ENCODE measurements at places on chromosomes 5 and 9.

- no peak for DNase-seq
Observed at GRCh38 chr5:31962351-31962751, 211.8 kb downstream of the GOLPH3 start.

GRCh38 chr5:6201631-6202030 is 176.7 kb downstream of the MED10 start:
- no peak for DNase-seq

- DNase-seq, result no peak
Observed at GRCh38 chr5:137613554-137614265, 114.6 kb upstream of the SPOCK1 start.

- no peak for DNase-seq
Observed at GRCh38 chr5:130055572-130055971, 151.3 kb downstream of the CHSY3 start.

GRCh38 chr5:40436535-40437237 is 243.0 kb upstream of the PTGER4 start:
- no peak for DNase-seq

GRCh38 chr5:1371218-1371971 is 26.5 kb upstream of the CLPTM1L start:
- DNase-seq, result no peak

DNA sequence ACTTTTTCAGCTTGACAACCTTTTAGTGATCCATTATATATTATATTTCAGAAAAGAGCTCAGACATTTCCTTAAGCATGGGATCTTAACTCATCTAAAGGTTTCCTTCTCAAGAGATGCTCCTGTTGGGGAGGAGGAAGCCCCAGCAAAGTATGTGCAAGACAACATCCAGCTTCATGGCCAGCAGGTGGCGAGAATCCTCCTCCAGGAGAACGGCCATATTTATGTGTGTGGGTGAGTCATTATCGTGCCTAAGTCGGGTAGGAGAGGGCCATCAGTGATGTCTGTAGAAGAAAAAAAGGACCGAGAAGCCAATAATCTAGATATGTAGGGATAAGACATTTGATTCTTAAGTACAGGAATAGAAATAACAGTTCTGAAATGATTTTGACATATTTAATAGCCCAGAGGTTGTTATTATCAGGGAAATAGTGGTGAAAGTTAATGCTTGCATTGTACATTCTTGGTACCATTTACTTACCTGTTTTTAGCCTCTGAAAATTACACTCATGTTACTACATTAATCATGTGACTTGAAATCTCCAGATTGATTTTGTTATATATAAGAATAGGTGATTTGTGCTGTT is 28.2 kb downstream of the MTRR start:
- peak; percentile 29 for DNase-seq

DNA sequence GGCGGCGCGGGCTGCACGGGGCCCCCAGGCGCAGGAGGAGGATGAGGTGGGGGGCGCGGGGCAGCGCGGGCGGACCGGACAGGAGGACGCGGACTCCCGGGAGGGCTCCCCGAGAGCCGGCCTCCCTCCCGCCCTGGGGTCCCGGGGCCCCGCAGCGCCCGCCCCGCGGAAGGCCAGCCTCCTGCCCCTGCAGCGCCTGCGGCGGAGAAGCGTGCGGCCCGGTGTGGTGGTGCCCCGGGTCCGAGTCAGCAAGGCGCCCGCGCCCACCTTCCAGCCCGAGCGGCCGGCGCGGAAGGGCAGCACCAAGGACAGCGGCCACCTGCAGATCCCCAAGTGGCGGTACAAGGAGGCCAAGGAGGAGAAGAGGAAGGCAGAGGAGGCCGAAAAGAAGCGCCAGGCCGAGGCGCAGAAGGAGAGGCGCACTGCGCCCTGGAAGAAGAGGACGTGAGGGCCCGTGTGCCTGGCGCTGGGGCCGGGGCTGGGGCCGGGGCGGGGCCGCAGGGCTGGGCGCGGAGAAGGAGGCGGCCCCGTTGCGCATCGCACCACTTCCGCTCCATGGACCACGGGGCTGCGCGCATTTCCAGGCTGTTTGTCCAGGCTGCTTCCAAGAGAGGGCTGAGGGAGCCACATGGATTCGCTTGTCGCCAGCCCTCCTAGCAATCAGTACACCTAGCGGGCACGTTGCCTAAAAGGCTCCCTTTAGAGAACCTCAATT is 86.0 kb downstream of the ANKRD33B start:
- DNase-seq, result peak; percentile 74

- DNase-seq, result peak; percentile 56
Observed at GRCh38 chr5:125043781-125044391, 297.4 kb upstream of the ZNF608 start.

DNA sequence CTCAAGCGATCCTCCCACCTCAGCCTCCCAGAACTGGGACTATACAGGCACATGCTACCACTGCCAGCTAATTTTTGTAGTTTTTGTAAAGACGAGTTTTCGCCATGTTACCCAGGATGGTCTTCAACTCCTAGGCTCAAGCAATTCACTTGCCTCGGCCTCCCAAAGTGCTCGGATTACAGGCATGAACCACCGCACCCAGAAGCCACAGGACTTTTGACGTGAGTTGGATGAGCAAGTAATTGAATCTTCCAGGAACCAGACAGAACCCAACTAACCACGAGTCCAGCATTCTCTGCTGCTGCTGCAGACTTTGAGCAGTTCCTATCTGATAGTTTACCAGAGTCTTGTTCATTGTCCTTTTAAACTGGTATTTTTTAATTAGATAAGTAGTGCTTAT is 9.6 kb upstream of the ATP6V0E1 start:
- no peak for DNase-seq

- DNase-seq, result no peak
Observed at GRCh38 chr5:171428809-171429542, 9.5 kb downstream of the FGF18 start.

Measured in iPS-NIHi11 (cell line).